Mesenteric fat pad (tissue), 1 donor: ENCODE measurements at places on chromosomes 4 and X.

- DNase-seq, result no peak
Measured at GRCh38 chr4:130545596-130545995, 1449.6 kb downstream of the C4orf33 start.

GRCh38 chrX:68307769-68308168 lies 125.5 kb downstream of the OPHN1 start:
- no peak for DNase-seq

GRCh38 chrX:110699109-110699508 lies 96.5 kb downstream of the CHRDL1 start:
- DNase-seq, result no peak

GRCh38 chr4:155930330-155930729 lies 23.3 kb downstream of the CTSO start:
- DNase-seq, result no peak
